ENCODE measurements at places on chromosomes 3 and 15. TPM values are rescaled to one million over a fixed set of nuclear protein-coding genes. Genes with fewer than 3 reads are reported as not detected.

Gene PRR20G
- total RNA-seq, result not detected

- peak; percentile 76 for DNase-seq
- H3K27me3 ChIP-seq, result no peaks in the 10 kb centered on the region
- H3K4me3 ChIP-seq, result no peak overlapping the region
These were observed 22.2 kb downstream of the MESD start for GRCh38 chr15:80967451-80967850.

- H3K27ac ChIP-seq, result no peak overlapping the region
- H3K4me1 ChIP-seq, result peaks cover 3% of the 10 kb centered on the region
- no peak for DNase-seq
- no peak overlapping the region for H3K4me3 ChIP-seq
- no peaks in the 10 kb centered on the region for H3K36me3 ChIP-seq
- H3K27me3 ChIP-seq, result no peaks in the 10 kb centered on the region
These were observed 69.1 kb downstream of the MB21D2 start for GRCh38 chr3:192848371-192849233.

DNA sequence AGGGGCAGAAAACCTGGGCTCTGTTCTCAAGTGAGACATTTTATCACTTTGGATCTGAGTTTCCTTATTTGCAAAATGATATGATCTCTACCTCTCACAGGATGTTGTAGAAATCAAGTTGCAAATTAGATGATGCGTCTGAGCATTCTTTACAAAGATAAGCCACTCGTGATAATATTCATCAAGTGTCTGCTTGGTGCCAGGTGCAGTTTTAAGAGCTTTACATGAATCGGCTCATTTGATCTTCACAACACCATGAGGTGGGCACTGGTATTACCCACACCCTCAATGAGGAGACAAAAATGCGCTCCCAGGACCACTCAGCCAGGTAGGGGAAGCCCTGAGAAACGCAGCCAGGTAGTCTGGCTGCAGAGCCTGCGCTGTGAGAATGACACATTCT lies 59.1 kb upstream of the CA12 start:
- H3K36me3 ChIP-seq, result no peaks in the 10 kb centered on the region
- peaks cover 8% of the 10 kb centered on the region for H3K4me1 ChIP-seq
- DNase-seq, result no peak

DNA sequence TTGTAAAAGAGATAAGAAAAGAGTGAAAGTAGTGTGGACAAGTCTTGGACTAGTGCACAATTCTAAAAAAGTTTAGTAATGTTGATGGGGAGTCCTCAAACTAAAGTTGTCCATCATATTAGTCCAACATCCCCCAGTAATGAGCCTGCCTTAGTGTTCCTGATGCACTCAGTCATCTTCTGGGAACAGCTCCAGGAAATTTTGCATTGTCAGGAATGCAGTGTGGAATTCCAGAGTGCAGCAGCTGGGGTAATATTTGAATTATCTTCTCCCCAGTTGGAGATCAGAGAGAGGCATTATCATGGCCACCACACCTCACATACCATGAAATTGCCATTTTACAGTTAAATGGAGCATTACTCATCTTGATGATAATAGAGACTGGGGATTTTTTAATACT lies 528.8 kb upstream of the NAALADL2 start:
- H3K4me1 ChIP-seq, result no peaks in the 10 kb centered on the region
- H3K27ac ChIP-seq, result no peak overlapping the region
- H3K27me3 ChIP-seq, result no peaks in the 10 kb centered on the region
- no peak for DNase-seq

DNA sequence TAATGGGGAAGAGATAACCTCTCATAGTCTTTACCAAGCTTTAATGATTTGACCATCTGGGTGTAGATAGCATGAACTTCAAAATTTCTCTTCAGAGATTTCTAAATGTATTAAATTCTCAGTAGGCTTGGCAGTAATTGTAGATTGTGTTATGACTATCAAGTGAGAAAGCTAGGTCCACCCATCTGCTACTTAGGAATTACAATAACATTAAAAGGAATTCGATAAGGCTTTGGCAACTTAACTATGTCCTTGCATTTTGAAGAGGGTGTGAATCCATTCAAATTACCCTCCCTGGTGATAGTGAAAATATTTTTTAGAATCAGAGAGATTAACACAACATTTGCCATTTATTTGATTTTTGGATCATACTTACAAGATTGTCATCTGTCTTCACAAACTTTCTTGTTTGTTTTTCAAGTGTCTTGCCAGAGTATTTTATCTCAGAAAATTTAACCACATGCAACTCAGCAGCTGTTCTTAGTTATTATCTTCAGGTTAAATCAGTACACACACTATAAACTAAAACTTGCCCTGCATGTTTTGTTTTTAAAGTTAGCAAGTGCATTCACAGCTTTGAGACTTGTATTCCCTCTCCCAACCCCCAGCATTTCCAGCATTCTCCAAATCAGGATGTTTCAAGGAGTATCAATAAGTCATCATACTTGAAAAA lies 69.6 kb upstream of the COL8A1 start:
- H3K4me3 ChIP-seq, result no peak overlapping the region
- H3K4me1 ChIP-seq, result no peaks in the 10 kb centered on the region
- H3K27ac ChIP-seq, result no peak overlapping the region

DNA sequence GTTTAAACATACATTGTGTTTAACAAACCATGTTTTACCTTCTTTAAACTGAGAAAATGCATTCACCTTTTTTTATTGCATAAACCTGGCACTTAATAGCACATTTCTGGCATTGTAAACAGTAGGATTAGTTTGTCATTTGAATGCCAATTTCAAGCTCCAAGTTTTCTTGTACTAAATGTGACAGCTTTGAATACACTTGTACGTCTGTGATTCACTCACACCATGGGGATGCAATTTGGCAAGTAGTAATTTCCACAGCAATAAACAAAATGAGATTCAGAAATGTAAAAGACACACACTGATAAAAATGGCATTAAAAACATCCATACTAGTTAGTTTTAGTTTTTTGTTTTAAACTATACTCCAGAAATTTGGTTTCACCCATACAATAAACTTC lies 598.9 kb downstream of the SI start:
- no peaks in the 10 kb centered on the region for H3K27me3 ChIP-seq
- no peak for DNase-seq
- H3K4me3 ChIP-seq, result no peak overlapping the region
- H3K36me3 ChIP-seq, result no peaks in the 10 kb centered on the region
- H3K4me1 ChIP-seq, result no peaks in the 10 kb centered on the region
- H3K27ac ChIP-seq, result no peak overlapping the region

Gene GOLGA6D
- total RNA-seq, result not detected

Gene ASB7
- total RNA-seq, result 17.1 TPM

Gene C2CD4A
- total RNA-seq, result 0.66 TPM

DNA sequence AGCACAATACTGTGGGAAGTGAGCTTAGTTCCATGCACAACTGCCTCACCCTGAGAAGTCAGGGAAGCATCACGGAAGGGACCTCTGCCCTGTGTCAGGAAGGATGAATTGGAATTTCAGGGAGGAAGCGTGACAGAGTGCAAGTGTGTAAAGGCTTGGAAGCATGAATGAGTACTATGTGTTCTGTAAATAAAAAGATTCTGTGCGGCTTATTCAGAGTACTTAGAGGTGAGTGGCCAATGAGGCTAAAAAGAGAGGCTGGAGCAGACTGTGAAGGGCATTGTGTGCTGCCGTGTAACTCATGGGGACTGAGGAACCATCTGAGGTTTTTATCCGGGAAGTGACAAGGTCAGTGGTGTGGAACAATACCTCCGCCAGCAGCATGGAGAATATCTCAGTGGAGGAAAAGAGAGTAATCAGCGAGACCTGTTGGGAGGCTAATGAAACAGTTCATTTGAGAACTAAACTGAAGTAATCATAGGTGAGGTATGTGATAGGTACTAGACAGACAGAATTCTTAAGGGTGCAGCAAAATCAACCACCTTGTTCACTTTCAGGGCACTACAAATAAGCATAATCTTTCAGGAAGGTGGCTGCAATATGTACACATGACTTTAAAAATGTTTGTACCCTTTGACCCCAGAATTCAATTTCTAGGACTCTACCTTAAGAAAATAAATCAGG lies 64.9 kb upstream of the SPRED1 start:
- H3K4me1 ChIP-seq, result no peaks in the 10 kb centered on the region
- no peaks in the 10 kb centered on the region for H3K27me3 ChIP-seq
- no peak overlapping the region for H3K27ac ChIP-seq
- H3K36me3 ChIP-seq, result no peaks in the 10 kb centered on the region
- no peak for DNase-seq
- no peak overlapping the region for H3K4me3 ChIP-seq

Data from breast epithelium (tissue), 4 donors.